ENCODE measurements at places on chromosomes 11 and 22. TPM values are rescaled to one million over a fixed set of nuclear protein-coding genes. Genes with fewer than 3 reads are reported as not detected.

Gene RGL4
- not detected for total RNA-seq

Gene HPX
- total RNA-seq: not detected

Gene FAM111B
- total RNA-seq: 6.9 TPM

Gene PRG3
- not detected for total RNA-seq

Gene C22orf42
- not detected for total RNA-seq

Gene RPS19BP1
- total RNA-seq: 40.3 TPM

Gene SF1
- 43.6 TPM for total RNA-seq

Gene PKNOX2
- total RNA-seq: not detected

Gene GLYATL1
- total RNA-seq: not detected

Gene JAM3
- total RNA-seq: 2.8 TPM

Gene OSBPL5
- total RNA-seq: 32.0 TPM

Gene CNGA4
- not detected for total RNA-seq

Gene CNIH2
- total RNA-seq: not detected

Gene TNNT3
- total RNA-seq: not detected

Measured in lung microvascular endothelial cell (primary cell).